ENCODE measurements at places on chromosomes 2 and 18.

- DNase-seq = peak; percentile 63
Observed at GRCh38 chr18:75070625-75071483, 138.1 kb downstream of the PTGR3 start.

- no peak for DNase-seq
Observed at GRCh38 chr2:60309941-60310660, 243.4 kb downstream of the BCL11A start.

DNA sequence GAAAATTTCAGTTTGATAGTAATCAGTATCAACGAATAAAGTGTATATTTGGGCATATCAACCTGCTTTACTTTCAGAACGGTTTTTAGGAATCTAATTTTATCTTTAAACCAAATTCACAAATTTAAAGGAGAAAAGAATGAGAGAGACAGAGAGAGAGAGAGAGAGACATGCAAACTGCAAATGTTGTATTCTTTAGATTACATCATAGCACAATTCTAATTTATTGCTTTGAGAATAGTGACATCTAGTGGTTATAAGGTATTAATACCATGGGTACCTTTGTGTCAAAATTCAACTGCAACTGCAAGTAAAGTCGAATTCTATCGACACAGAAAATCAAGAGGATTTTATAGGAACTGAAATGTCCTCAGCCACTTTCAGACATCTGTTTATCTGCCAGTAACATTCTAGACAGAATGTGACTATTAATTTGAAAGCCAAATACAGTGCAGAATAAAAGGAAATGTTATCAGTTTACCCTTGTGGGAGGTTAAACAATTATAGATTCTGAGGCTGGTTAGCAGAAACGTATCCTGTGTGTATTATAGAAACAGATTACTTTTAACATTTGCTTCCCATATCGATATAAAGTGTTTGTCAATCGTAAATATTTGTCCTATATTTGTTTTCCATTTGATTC, 529.8 kb upstream of the VRK2 start:
- DNase-seq = peak; percentile 61

DNA sequence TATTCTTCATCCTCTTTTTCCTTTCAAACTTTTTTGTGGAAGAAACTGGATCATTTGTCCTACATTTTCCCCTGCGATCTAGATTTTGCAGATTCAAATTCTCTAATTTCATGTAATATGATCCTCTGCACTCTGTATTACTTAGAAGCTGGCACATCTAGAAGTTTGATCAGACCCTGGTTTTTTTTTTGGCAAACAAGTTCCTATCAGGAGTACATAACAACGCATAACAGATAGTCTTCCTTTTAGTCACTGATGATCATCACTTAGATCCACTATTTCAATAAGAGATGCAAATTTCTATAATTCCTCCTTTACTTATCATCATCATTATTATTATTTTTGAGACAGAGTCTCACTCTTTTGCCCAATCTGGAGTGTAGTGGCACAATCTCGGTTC, 117.1 kb downstream of the CDH2 start:
- no peak for DNase-seq

- peak; percentile 38 for DNase-seq
Observed at GRCh38 chr2:38106405-38107094, 30.6 kb upstream of the CYP1B1 start.

All from tongue (tissue), 3 donors.